Kidney epithelial cell (primary cell): ENCODE measurements at places on chromosomes 12 and 14.
A peak's percentile ranks its signal among the peaks of the same experiment; 100 is the strongest.

DNA sequence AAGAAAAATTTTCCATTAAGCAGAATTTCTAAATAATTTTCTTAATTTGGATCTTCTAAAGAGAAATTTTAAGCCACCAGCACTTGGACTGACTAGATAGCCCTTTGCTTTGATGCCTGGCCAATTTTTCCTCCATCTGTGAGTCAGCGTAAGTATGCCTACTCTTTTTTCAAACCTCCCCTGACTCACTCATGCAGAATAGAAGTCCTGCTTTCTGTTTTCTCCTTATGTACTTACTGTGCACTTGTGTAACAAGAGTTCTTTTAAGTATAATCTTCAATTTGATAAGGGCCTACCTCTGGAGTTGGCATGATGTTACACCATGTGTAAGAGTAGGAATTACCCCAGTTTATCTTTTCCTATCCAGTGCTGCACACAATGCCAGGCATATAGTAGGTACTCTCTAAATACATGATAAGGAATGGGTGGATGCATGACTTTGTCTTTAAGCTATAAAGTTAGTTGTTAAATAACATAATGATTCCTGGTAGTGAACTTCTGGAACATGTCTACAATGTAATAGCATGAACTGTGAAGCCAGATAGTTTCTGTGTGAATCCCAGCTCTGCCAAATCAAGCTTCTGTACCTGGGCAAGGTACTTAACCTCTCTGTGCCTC is 329.6 kb downstream of the TMTC2 start:
- peak; percentile 54 for DNase-seq

DNA sequence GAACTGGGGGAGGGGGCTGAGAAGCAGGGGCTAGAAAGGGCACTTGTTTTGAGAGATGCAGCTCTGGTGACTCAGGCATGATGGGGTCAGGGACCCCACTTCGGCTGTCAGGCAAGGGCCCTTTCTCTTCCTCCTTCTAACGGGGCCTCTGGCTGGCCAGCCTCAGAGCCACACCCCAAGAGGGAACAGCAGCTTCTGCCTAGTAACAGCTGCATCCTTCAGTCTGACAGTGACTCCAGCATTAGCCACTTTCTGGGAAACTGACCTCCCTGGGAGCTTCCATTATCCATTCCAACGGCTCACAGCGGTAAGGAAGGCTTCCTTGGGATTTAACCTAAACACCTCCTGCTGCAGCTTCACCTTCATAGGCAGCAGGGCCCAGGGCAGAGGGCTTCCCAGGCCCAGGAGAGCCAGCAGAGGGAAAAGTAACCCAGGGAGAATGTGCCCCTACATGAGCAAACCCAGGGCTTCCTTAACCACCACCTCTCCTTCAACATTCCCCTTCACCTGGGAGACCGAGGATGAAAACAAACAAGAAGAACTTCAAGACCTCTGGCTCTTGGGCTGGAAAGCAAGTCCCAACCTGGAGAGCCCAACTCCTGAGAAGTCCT is 2.7 kb downstream of the NCKAP5L start:
- DNase-seq: no peak

- DNase-seq: no peak
Measured at GRCh38 chr14:31265701-31266398, 58.3 kb upstream of the HECTD1 start.

DNA sequence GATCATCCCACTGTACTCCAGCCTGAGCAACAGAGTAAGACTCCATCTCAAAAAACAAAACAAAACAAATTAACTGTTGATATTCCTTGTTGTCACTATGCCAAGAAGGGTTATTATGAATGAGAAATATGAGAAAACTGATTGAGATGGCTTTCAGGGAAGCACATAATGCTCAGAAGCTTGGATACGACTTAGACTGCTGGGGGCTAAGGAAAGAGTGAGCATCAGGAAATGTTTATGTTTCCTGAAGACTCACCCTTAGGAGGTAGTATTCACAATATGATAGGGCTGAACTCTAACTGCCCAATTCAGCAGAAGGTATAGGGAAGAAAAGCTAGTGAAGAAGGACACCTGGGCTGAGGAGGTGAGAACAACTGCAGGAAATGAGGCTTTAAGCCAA is 6.3 kb downstream of the STYK1 start:
- no peak for DNase-seq

DNA sequence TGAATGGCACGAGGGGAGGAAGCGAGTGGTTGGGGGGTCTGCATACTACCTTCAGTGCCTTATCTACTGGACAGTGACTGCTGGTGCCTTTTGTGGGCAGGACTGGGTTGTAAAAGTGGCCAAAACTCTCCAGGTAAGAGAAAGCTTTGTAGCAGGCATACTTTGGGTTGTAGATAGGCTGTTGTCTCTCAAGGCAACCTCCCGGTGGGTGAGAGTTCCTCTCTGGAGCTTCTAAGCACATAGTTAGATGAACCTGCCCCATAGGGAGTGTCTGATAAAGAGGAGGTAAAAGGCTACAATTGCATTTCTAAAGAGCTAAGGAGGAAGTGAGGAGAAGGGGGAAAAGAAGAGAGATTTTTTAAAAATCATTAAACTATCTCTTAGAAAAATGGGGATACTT is 4.2 kb upstream of the DAD1 start:
- DNase-seq: no peak

DNA sequence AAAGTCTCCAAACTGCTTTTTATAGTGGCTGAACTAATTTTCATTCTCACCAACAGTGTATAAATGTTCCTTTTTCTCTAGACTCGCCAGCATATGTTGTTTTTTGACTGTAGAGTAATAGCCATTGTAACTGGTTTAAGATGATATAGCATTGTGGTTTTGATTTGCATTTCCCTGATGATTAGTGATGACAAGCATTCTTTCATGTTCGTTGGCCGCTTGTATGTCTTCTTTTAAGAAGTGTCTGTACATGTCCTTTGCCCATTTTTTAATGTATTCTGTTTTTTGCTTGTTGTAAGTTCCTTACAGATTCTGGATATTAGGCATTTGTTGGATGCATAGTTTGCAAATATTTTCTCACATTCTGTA is 404.9 kb downstream of the FLRT2 start:
- no peak for DNase-seq

- no peak for DNase-seq
Measured at GRCh38 chr12:87246726-87247125, 782.5 kb downstream of the C12orf50 start.

- DNase-seq: no peak
Measured at GRCh38 chr12:108629824-108630476, 3.7 kb downstream of the SELPLG start.

- no peak for DNase-seq
Measured at GRCh38 chr12:89382328-89382727, 30.0 kb upstream of the DUSP6 start.

DNA sequence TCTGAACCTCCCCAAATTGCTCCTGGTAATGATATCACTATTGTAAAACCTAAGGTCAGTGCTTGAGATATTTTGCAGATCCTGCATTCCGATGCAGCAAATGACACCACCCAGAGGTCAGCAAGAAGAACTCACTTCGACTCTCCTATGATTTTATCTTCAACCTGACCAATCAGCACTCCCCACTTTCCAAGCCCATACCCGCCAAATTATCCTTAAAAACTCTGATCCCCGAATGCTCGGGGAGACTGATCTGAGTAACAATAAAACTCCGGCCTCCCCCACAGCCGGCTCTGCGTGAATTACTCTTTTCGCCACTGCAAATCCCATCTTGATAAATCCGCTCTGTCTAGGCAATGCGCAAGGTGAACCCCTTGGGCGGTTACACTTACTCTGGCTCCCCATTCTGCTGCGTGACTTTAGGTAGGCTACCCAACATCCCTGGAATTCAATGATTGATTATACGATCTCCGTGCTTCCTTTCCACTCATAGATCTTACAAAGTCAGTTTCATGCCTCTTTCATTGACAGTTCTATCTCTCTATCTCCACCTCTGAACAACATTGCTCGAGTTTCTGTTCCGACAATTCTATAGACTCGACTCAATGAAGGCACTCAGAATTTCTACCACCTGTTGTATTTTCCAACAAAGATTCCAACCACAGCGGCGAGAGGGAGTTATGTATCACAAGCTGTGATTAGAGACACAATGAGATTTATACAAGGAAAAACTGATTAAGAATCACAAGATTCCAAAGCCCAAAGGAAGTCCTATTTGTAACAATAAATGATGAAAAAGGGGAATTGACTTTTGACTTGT is 939 bp downstream of the NPC2 start:
- no peak for DNase-seq

GRCh38 chr14:45658226-45658916 is 405.4 kb upstream of the MIS18BP1 start:
- no peak for DNase-seq

GRCh38 chr12:82242729-82243128 is 115.5 kb downstream of the CCDC59 start:
- DNase-seq: no peak

GRCh38 chr12:113796852-113797534 is 169.1 kb downstream of the RBM19 start:
- no peak for DNase-seq

DNA sequence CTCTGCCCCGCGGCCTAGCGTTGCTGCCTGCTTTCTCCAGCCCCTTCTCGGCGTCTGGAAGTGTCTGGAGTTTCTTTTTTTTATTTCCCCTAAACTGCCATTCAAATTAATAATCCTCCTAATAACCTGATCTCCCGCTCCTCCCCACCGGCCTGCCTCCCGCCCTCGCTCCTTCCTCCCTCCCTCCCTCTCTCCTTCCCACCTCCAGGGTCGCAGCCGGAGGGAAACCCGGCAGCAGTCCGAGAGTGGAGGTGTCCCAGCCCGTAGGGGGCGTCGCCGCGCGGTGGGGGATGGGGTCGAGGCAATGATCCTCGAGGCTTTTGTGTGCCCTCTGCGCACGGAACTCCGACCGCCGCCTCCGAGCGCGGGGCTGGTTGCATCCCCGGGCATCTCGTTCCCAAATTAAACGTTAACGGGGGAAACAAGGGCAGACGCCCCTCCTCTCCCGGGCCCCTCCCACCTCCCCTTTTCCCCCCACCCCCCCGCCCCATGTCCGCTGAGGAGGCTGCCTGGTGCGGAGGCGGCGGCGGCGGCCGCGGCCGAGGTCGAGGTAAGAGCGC is 1.0 kb upstream of the SOCS2 start:
- no peak for DNase-seq

DNA sequence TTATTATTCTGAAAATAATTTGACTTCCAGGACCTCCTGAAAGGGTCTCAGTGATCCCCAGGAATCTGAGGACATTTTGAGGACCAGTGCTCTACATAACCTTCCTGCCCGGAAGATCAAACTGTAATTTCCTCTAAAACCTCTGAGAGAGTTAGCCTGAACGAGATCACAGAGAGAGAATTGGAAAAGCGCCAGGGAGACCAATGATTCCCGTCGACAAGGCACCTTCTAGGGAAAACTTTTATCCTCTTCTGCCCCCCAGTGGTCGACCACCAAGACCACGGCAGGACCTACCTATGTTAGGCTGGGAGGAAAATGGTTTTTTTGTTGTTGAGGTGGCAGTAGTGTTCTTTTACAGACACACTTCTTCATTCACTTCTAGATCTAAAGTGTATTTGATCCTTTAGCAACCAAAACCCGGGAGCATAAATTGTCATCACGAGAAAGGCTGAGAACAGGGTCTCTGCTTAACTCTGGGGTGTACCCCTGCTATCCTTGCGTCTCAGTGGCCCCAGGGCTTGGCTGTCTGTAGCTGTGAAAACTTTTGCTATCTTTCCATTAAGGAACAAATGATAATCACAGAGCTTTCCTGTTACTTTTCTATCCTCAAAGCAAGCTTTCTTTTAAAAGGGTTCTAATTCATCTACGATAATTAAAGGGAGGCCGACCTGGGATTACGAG is 62.9 kb upstream of the NID2 start:
- DNase-seq: peak; percentile 77

- no peak for DNase-seq
Measured at GRCh38 chr12:131589221-131589897, 121.5 kb upstream of the SFSWAP start.

- no peak for DNase-seq
Measured at GRCh38 chr12:102806110-102806509, 110.9 kb downstream of the PAH start.

GRCh38 chr14:50343434-50343833 is 31.3 kb downstream of the DMAC2L start:
- DNase-seq: no peak

- no peak for DNase-seq
Measured at GRCh38 chr12:88793096-88793495, 212.8 kb upstream of the KITLG start.

DNA sequence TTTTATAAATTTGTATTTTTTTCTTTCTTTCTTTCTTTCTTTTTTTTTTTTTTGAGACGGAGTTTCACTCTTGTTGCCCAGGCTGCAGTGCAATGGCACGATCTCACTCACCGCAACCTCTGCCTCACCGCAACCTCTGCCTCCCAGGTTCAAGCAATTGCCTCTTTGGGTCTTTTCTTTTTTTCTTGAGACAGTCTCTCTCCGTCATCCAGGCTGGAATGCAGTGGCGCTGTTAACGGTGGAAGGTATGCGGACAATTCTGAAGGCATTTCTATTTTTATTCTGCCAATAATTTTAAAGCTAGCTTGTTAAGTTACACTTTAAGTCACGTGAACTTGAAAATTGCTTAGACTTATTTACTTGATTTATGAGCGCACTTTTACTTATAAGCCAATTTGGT is 8.8 kb upstream of the PHC1 start:
- DNase-seq: no peak

DNA sequence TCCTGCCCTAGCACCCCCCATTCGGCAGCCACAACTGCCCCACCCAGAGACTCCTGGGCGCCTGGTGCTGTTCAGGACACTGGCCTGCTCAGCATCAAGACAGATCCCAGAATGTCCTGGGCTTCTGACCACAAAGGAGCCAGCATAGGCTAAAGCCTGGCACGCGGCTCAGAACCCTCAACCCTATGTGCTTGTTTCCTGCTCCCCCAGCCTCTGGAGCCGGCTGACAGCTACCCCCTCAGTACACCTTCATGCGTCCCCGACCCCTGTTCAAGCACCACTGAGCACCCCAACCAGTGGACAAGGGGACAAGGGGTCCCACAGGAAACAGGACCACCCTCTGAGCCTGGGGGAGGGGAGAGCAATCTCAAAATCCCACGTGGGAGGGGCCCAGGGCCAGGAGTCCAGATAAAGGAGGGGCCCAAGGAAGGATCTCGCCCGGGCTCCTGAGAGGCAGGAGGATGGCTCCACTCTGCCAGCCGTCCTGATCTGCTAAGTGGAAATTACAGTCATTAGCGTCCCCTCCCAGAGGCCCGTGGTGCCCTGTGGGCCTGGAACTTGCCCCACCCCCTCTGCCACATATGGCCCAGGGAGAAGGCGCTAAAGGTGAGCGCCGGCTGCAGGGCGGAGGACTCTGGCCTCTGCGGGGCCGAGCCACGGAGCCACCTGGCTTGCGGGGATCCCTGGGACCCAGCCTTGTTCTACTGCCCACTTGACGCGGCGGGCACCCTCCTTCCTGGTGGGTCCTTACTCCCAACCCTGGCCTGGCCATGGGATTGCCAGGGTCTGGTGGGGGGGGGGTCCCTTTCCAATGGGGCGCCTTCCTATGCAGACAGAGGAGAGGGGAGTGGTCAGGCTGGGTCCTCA is 27.2 kb upstream of the GPR132 start:
- no peak for DNase-seq

GRCh38 chr12:62866451-62867082 is 68.4 kb downstream of the PPM1H start:
- peak; percentile 35 for DNase-seq
